ENCODE measurements at places on chromosomes 6 and 20.
A peak's percentile ranks its signal among the peaks of the same experiment; 100 is the strongest.

DNA sequence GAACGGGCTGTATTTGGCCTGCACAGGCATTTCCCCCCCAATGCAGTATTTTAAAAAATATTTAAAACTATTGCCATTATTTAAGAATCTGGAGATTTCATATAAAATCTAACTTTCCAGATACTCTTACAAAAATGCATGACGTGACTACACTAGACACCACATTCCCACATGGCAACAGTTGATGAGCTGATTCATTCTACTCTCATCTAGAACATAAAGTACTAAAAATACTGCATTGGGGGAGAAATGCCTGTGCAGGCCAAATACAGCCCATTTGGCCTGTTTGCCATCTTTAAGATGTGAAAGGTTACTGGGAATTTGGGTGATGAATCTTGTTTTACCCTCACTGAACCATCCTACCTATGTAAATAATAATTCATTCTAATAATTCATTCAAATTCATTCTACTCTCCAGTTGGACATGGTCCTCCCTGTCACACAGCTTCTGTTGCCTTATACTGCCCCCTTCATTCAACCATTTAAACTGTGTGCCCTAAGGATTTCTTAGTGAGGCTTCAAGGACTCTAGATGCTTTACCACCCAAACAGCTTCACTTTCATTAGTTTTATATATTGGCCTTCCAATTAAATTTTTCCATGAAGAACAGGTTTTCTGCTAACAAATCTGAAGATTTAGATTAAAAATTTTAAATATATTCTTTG, 6.9 kb upstream of the ZSCAN16 start:
- DNase-seq, result no peak

- no peak for DNase-seq
Observed at GRCh38 chr6:116580198-116580597, 8.9 kb downstream of the RWDD1 start.

DNA sequence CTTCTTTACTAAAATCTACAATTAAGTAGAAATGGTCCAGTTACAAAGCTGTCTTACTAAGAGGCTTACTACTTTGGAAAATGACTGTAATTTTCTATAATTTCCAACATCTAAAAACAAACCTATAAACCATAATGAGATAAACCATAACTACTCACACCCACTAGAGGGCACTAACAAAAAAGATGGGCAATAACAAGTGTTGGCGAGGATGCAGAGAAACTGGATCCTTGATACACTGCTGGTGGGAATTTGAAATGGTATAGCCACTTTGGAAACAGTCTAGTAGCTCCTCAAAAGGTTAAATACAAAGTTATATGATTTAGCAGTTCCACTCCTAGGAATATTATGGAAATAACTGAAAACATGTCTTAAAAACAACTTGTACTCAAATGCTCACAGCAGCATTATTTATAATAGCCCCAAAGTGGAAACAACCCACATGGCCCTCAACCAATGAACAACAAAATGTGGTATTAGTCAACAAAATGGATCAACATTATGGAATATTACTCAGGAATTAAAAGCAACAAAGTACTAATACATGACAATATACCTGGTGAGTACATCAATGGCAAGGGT, 50.6 kb downstream of the GJA10 start:
- peak; percentile 5 for DNase-seq

DNA sequence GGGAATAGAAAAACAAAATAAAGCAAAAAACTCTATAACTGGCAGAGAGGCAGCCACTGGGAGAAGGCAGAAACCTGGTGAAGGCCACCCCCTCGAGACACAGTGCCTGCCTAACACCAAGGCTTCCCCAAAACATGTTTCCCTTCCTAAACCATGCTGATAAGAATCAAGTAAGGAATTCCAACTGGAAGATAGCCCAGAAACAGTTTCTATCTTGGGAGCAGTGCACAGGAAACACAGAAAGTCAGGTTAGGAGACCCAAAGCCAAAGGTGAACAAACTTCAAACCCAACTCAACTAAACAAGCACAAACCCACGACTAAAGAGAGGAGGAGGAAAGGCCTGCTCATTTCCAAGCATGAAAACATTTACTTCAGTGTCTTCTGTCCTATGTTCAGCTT, 433.7 kb upstream of the RGS17 start:
- DNase-seq, result no peak

GRCh38 chr6:36722879-36723278, 25.3 kb downstream of the RAB44 start:
- no peak for DNase-seq

DNA sequence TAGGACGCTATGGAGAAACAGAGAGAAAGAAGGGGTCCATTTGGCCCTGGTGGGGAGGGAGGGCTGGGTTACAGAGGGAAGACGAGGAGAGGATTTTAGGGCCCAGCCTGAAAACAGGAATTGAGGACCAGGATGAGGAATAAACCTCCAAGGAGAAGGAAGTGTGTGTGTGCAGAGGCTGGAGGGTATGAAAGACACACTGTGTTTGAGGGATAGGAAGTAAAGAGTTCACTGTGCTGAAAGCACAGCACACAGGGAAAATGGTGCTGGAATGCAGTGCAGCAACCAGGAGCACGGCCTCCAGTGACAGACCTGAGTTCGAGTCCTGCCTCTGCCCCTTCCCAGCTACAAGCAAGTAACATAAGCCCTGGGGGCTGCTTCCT, 7.8 kb downstream of the MBOAT1 start:
- no peak for DNase-seq

DNA sequence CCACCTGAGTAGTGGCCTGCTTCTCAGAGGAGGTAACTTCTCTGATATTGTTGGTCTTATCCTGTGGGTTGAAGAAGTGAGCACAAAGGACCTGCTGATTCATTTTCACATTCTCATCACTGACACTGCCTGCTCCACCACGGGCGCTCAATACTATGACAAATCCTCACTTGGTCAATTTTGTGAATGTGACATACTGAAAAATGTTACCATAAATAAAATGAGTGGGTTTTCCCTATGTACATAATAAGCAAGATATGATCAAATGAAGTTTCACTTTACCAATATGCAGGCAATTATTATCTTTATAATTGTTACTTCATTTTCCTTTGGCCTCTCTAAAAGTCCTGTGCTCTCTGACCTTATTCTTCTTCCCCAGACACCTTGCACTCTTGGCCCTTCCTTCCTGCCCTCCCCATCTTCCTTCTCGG, 71.5 kb upstream of the RIPOR2 start:
- no peak for DNase-seq

- no peak for DNase-seq
Observed at GRCh38 chr6:163630572-163630971, 216.1 kb downstream of the QKI start.

DNA sequence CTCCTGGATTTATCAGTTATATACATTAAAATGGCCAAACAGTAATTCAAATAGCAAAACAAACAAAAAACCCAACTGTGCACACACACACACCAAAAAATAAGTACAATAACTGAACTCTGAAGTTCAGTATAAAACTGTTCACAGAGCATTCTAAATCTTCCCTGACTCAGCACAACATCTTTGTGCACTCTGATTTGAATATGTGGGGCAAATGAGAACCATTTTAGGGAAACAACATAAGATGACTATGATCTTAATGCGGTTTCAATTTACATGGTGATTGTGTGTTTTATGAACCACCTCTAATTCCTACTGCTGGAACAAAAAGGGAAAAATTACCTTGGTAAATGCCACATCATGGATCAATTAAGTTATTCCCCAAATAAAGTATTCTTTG, 41.7 kb downstream of the PLAGL1 start:
- DNase-seq, result no peak

DNA sequence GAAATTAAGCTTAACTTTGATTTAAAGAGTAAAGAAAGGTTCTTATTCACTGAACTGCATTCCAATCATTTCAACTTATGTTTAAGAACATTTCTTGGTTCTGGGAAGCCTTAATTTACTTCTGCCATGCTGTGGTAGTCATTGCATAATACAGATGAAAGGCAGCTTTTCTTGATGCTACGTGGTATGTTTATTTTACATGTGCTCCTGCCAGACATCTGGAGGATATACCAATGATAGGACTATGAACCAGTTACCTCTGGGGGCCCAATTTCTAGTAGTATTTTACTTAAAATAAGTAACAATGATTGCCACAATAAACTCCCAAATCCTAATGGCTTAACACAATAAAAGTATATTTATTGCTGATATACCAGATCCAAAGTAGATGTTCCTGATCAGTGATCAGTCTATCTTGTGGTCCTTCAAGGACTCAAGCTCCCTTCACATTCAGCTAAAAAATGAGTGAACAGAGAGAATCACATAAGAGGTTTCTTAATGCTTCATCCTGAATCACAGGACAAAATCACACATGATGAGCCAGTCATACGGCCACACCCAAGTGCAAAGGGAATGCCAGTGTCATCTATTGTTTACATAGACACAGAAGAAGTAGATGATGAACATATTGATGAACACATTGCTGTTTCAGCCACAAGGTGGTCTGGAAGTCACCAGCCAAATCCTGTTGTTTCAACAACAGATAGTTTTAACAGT, 56.5 kb upstream of the CCN2 start:
- no peak for DNase-seq

DNA sequence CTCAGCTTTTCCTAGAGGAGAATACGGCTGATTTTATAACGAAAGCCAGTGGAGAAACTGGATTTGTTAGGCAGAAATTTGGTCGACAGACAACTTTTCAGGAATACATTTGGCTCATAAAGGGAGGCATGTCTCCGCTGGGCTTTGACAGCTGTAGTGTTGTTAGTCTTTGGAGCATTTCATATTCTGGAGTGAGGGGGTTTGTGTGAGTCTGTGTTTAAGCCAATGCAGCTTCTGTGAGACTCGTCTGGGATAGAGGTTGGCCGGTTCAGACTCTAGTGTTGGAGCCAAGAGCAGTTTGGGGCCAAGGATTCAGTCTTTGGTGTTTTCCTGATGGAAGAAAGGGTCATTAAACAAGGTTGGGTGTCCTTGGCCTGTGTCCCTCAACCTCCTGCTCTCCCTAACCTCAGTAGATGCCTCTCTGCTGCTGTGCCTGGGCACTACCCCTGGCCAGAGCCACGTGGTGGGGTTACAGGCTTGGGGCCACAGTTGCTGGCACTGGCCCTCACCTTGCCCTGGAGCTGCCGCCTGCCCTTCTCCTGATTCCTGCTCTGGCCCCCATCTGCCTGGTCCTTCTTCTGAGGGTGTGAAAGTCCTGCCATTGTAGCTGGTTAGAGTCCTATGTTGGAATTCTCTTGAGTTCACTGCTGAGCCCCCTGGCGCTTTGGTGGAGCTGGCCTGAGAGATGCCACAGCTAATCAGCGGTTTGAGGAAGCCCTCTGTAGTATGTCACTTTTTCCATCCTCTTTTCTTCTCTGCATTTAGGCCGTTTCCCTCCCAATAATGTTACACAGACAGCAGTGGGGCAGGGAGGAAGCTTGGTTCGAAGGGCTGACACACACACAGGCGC, 6.9 kb downstream of the PTK7 start:
- DNase-seq, result no peak

- DNase-seq, result no peak
Observed at GRCh38 chr6:56572788-56573471, 69.8 kb downstream of the DST start.

GRCh38 chr6:99933129-99933528, 60.9 kb downstream of the MCHR2 start:
- no peak for DNase-seq

- DNase-seq, result no peak
Observed at GRCh38 chr6:27141529-27142015, 105.9 kb upstream of the PRSS16 start.

- DNase-seq, result no peak
Observed at GRCh38 chr6:34093206-34093605, 52.7 kb downstream of the GRM4 start.

DNA sequence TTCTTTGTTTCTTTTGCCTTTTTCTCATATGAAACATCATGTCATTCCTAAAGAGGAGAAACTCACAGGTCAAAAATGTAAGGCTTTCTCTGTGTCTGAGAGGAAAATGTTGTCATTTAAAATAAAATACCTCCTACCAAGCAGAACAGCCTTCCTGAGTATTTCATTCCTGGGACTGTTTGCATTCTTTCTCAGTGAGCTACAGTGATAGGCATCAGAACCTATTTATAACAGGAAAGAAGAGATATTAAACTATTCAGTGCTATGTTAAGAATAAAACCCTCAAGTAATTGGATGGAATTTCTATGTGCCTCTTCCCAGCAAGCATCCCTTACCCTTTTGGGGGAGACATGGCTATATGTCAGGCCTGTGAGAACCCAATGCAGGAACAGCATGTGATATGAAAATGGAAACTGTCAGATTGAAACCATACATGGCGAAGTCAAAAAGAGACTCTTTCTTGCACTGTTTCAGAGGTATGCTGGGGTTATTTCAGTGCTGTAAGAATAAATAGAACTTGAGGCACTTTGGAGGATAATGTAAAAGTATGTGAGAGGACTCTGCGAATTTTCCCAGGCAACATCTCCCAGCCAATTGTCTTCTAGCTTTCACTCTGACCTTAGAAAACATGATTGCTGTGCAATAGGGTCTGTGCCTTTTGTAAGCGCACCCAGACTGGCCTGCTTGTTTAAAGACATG, 133.8 kb upstream of the CCN2 start:
- DNase-seq, result no peak

DNA sequence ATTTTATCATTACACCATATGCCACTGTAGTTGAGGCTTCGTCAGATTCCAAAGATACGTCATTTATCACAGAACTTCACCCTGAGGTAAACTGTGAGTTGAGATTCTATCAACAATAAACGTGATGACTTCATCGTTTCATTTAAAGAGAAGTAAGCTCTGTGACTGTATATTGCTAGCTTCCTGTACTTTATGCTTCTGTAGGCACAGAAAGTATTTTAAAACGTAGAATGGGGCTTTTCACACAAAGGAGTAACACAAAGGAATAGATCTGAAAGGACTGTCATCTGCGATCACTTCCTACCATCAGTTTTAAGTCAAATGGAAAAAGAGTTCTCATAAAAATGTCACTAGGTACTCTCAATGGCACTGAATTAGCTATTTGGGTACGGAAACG, 234.4 kb upstream of the MCHR2 start:
- no peak for DNase-seq

- DNase-seq, result no peak
Observed at GRCh38 chr20:20520776-20521175, 152.9 kb downstream of the INSM1 start.

GRCh38 chr6:95489185-95489863, 88.0 kb upstream of the MANEA start:
- no peak for DNase-seq
